ENCODE measurements at places on chromosomes 2 and 18.

GRCh38 chr2:223008162-223008561 lies 43.8 kb upstream of the KCNE4 start:
- DNase-seq, result peak; percentile 32

- DNase-seq, result no peak
Observed at GRCh38 chr18:44723411-44723810, 42.7 kb downstream of the SETBP1 start.

DNA sequence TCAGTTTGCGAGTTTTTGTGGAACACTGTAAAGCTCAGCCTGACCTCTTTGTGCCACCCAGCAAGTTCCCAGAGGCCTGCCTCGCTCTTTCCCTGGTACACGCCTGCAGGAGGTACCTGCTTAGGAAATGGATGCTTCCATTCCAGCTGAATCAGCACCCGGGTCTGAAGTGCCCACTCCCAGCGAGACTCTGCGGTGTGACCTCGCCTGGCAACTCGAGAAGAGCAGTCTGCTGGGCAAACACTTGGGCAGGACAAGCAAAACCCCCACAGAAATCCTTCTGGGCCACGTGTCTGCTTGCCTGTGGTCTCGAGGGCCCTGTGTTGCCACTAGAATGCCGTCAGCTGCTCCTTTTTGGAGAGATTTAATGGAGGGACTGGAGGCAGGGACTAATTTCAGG lies 127.6 kb downstream of the MAPK4 start:
- DNase-seq, result no peak

DNA sequence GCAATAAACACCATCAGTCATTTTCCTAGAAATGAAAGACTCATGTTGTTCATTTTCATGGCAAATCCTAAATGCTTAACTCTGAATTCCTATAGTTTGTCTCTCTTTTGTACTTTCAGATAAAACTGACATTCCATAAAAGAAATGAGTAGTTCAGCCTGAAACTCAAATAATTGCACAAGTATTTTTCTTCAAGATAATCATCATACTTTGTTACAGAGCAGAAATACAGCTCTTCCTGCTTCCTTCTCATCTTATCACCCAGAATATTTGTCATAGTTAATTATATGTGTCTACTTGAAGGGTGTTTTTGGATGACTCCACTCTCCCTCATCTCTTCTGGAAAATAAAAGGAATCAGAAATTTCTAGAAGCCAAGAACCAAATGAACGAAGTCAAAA lies 141.1 kb downstream of the HNMT start:
- DNase-seq, result no peak

- no peak for DNase-seq
Observed at GRCh38 chr2:15964936-15965563, 24.7 kb downstream of the MYCN start.

GRCh38 chr2:239600001-239600593 lies 199.3 kb upstream of the HDAC4 start:
- DNase-seq, result no peak

- DNase-seq, result no peak
Observed at GRCh38 chr2:3504741-3505140, 14.6 kb downstream of the ADI1 start.

- no peak for DNase-seq
Observed at GRCh38 chr2:47250586-47251403, 95.7 kb upstream of the STPG4 start.

DNA sequence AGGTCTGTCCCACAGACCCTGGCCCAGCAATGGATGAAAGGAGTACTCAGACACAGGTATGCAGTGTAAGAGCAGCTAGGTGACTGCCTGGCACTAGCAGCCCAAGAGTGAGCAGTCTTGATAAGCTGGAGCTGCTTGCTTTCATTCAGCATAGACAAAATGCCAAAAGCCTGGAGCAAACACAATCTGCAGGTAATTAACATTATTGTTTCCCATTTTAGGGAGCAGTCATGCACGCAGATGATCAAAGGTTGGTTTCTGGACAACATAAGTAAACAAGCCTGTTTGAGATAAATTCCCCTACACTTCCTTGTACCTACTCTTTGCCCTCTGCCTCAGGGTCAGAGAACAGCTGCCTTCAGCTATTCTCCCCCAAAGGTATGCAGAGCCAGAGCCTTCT lies 73.7 kb upstream of the MSTN start:
- no peak for DNase-seq

- DNase-seq, result no peak
Observed at GRCh38 chr2:96538487-96539214, 2.1 kb downstream of the ARID5A start.

DNA sequence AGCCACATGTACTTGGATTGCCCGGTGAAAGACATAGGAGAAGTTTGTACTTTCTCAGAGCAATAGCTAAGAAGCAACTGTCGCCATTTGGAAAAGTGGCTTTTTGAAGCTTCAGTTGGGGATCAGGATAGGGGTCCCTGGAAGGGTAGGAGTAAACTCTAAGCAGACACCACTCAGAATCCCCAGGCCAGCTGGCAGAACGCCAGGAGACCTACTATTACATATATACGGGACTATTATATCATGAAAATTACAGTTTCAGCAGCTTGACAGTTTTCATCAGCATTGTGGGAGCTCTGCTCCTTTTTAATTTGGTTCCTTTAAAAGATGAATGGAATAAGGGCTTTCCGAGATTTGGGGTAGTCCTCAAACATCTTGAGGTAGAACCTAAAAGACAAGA lies 54.9 kb downstream of the SRD5A2 start:
- DNase-seq, result no peak

DNA sequence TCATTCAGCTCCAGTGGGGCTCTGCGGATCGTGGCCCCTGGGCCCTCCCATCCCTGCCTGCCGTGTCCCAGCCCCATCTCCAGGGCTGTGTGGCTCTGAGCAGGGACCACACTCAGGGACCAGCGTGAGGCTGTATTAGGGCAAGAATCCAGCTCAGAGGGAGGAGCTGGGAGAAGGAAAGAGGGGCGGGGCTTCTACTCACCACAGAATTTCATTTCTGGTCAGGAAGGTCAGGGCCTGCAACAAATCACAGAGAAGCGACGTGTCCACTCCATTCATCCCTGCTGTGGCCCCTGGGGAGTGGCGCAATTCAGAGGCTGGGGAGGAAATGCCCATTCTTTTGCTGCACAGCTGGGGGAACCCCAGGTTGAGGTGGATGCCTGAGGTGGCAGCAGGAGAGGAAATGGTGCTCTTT lies 828 bp downstream of the CIB4 start:
- DNase-seq, result peak; percentile 76

- no peak for DNase-seq
Observed at GRCh38 chr18:34544930-34545329, 165.2 kb upstream of the DTNA start.

- no peak for DNase-seq
Observed at GRCh38 chr2:61928826-61929461, 23.5 kb downstream of the COMMD1 start.

DNA sequence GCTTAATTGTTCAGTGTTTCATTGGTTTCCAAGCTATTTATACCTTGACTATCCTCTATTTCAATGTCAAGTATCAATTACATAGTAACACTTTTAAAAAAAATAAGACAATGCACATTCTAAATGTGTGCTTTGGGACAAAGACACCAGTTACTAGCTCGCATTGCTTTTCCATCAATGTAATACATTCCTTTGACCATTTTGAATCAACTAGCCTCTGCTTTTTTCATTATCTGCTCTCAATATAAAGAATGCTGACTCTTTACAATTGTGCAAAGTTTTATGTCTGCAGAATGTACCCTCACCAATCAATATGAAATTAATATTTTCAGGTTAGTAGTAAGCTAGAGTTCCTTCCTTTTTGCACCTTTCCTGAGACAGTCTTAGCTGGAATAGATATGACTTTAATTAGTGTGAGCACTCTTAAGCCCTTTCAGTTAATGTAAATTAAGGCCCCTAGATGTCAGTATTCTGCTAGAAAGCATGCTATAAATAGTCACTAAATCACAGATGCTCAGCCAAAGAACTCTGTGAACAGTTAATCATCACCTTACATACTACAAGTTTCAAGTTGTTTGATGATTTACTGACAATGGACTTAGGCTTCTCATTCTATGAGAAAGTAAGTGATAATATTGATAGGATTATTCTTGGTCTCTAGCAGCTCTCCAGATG lies 413.6 kb downstream of the PTH2R start:
- DNase-seq, result no peak

DNA sequence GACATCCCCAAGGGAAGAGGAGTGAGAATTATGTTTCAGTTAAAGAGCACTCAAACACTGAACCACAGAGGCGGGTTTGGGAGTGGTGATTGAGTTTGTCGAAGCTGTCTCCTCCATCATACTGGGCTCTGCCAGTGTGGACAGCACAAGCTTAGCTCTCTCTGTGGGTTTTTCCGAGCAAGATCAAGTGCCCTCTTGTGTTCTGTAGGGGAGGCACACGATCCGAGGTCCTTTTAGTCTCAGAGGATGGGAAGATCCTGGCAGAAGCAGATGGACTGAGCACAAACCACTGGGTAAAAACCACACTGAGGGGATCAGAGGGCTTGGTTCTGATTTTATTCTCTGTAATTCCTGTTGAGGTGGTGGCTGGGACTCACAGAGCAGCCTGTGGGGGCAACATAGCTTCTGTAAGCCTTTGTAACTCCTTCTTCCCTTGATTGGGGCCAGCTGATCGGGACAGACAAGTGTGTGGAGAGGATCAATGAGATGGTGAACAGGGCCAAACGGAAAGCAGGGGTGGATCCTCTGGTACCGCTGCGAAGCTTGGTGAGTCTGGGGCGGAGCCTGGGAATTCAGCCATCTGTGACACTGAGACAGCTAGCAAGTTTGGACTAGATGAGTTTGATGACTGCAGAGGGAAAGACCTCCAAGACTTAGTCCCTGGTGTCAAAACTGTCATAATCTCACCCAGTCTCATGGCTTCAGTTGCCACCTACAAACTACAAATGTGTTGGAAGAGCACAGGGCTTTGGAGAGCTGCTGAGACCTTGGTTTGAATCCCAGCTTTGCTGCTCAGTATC lies 2.0 kb downstream of the NAGK start:
- DNase-seq, result peak; percentile 63

GRCh38 chr18:3655254-3656050 lies 205.5 kb downstream of the TGIF1 start:
- no peak for DNase-seq

DNA sequence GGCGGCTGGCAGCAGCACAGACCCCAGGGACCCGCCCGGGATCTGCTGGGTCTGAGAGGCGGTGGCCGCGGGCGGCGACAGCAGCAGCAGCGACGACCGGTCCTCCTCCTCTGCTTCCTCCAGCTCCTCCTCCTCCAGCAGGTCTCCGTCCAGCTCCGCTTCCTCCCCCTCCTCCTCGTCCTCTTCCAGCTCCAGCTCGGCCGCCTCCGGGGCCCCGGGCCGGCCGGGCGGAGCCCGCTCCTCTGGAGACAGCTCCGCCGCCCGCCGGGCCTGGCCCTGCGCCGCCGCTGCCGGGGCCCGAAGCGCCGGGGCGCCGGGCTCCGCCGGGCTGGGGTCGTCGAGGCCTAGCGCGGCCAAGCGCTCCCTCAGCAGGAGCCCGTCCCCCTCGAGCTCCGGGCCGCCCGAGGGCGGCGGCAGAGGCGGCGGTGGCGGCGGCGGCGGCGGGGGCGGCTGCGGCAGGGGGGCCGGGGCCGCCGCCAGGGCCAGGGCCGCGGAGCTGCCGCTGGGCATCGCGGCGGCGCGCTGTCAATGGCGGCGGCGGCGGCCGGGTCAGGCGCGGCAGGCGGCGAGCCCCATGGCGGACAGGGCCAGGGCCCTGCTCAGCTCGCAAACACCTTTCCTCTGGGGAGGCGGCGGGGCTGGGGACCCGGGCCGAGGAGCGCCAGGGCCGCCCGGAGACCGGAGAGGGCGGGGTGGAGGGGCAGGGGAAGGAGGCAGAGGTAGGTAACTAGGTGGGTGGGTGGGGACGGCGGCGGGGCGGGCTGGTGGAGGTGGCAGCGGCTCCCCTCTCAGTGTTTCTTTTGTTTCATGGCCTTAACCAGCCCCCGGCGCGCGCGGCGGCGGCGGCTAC lies 445 bp downstream of the MEX3C start:
- peak; percentile 37 for DNase-seq
